Stimulated activated naive CD8-positive, alpha-beta T cell treated with anti-CD3 and anti-CD28 coated beads, Interleukin-15, Interleukin-2, amounts not matched to agents 100 U/mL and 50 U/mL, for 24 hours (primary cell): ENCODE measurements at places on chromosomes 2 and 18.

GRCh38 chr2:231017231-231017598 lies 20.1 kb upstream of the C2orf72 start:
- peak; percentile 25 for DNase-seq

- no peak for DNase-seq
Measured at GRCh38 chr2:222577341-222577740, 78.6 kb downstream of the FARSB start.

DNA sequence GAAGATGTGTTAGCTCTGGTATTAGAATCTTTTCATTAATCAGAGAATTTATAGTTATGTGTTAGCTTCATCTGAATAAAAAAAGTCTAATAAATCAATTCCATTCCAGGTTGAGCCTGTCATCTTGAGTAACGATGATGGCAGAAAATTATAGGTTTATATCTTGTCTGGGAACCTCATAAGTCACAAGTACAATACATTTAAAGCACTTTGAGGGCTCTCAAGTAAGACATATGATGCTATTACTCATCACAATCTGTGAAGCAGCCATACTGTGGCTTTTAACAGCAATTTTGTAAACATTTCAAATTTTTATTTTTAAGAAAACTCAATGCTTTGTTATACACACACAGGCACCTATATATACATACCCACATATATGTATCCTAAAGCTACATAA lies 484.1 kb upstream of the VRK2 start:
- DNase-seq, result no peak

DNA sequence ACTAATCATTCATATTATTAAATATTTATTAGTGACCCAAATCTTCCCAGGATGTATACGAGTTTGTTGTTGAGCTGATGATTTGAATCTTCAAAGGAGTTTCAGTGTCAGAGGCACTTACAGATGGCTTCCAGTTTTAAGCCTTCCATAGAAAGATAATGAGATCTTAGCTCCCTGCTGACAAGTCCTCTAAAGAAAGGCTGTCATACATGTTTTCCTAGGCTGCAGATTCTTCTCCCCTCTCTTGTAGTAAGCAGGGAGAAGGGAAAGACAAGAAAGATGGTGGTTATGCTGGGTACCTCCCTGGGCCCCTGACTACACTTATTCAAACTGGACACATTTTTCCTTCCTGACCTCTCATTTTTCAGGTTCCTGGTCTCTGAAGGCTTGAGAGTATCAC lies 8.1 kb upstream of the GAREM1 start:
- no peak for DNase-seq
